ENCODE measurements at places on chromosomes 5 and 9.
A peak's percentile ranks its signal among the peaks of the same experiment; 100 is the strongest.

GRCh38 chr5:41843456-41844370 lies 26.5 kb downstream of the OXCT1 start:
- DNase-seq = peak; percentile 50

DNA sequence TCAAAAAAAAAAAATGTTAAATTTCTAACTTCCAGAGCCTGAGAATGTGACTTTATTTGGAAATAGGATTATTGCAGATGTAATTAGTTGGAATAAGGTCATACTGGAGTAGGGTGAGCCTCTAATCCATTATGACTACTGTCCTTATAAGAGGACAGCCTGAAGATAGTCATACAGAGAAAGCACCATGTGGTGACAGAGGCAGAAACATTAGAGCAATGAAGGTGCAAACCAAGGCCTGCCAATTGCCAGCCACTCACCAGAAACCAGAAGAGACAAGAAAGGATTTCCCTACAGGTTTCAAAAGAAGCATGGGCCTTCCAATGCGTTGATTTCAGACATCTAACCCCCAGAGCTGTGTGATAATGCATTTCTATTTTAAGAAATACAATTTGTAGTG lies 659.2 kb upstream of the CHD1 start:
- DNase-seq = no peak

DNA sequence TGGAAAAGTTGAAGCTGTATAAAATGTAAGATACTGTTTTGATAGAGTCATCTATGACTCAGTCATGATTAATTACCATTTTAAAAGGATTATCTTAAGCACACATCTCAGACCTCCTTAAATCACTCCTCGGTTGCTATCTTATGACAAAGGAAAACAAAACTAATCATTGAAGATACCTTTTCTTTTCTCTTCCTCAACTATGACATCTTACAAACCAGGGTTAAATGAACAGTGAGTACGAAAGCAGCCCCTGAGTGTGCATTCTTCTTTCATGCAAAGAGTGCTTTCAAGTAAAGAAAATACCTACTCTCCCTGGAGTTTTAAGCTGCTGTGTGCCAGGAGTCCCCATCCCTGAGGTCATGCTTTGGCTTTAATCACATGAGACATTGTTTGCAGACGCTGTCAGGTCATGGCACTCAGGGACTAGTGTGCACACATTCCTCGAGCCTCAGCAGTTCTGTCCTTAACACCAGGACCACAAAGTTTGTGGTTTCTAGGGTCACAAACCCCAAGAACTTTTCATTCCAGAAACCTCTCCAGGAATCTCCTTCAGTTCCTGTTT lies 86.7 kb upstream of the ICE1 start:
- DNase-seq = no peak

- DNase-seq = no peak
Measured at GRCh38 chr9:93118863-93119702, 15.0 kb downstream of the NINJ1 start.

DNA sequence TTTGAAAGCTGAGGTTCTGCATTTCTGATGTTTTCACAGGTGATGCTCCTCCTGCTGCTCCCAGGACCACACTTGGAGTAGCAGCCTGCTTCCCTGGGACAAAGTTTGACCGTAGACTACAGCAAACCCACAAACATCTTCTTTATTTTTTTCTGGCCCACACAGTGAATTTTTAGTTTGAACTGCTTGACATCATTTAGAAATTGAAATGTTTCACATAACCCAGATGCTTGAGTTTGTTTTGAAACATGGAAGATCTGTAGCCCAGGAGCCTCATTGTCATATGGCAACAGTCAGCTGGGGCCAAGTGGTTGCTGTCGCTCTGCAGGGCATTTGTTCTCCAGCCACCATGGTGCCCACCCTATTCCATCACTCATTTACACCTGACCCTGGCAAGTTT lies 8.4 kb downstream of the SH3TC2 start:
- DNase-seq = no peak

Measured in HCEC 1CT (cell line).